ENCODE measurements at places on chromosomes 11 and 22.

GRCh38 chr11:75078233-75078632, 18.4 kb downstream of the OR2AT4 start:
- DNase-seq, result no peak

DNA sequence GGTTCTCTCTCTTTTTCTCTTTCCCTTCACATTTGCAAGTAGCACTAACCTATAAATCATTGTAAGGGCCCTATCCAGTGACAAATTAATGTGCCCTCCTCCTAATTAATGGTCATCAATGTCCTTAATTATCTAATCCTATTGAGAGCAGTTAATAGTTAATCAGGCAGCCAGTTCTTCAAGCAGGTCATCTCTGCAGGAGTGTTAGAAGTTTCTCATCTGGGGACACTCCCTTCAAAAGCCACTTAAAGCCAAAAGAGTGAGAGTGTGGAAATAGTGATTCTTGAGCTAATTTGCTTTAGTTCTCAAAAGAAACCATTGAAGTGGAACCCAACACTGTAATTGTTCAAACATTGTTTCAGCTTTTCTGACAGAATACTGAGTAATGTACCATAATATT, 141.6 kb downstream of the ELP4 start:
- no peak for DNase-seq

DNA sequence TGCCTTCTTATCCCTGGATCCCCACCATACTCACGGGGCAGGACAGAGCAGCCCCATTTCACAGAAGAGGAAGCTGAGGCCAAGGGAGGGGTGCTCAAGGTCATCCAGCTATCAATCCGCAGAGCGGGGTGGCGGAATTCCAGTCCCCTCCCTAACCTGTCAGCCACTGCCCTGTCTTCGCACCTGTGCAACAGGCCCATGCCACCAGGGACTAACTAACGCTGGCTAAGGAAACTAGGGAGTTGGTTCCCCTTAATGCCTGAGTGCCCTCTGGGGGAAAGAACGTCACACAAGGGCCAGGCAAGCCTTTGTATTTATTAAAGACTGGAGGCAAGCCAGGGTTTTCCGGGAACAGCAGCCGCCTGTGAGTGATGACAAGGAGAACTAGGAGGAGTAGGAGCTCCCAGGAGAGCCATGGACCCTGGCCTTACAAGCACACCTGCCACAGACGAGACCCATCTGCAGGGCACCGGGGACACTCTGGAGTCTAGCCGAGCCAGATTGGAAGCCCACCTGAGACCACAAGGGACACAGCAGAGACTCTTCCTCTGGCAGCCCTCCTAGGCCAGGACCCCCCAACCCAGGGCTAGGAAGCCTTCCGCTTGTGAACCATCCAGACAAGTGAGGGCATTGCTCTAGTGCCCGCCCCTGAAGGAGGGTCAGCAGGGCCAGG, 64.4 kb downstream of the MYH9 start:
- DNase-seq, result no peak

DNA sequence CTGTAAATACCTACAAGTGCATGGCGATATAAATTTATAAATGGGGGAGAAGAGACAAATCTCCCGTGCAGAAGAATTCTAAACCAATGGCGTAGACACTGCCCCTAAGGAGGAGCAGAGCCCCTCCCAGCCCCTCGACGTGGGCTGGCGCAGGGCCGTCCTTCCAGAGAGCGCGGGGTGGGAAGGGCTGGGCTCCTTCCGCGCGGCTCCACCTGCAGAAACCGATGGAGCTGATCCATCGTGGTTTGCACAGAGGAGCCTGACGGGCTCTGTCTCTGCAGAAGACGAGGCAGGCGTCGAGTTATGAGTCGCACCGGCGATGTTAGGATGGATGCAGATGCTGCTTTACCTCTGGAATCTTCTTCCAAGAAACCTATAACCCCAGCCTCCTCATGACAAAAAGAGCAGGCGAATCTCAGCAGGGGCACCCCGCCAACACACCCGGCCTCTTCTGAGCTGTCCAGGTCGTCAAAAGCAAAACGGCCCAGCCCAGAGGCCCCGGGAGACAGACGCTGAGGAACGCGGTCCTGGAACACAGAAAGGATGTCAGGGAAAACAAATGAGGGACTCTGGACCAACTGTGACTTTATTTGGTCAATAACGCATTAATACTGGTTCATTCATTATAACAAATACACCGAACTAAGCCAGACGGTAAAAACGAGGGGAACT, 11.0 kb upstream of the B4GALNT4 start:
- DNase-seq, result no peak

GRCh38 chr22:39498368-39498767, 3.7 kb upstream of the MIEF1 start:
- DNase-seq, result no peak

GRCh38 chr11:130383344-130384211, 44.8 kb downstream of the ADAMTS8 start:
- no peak for DNase-seq

DNA sequence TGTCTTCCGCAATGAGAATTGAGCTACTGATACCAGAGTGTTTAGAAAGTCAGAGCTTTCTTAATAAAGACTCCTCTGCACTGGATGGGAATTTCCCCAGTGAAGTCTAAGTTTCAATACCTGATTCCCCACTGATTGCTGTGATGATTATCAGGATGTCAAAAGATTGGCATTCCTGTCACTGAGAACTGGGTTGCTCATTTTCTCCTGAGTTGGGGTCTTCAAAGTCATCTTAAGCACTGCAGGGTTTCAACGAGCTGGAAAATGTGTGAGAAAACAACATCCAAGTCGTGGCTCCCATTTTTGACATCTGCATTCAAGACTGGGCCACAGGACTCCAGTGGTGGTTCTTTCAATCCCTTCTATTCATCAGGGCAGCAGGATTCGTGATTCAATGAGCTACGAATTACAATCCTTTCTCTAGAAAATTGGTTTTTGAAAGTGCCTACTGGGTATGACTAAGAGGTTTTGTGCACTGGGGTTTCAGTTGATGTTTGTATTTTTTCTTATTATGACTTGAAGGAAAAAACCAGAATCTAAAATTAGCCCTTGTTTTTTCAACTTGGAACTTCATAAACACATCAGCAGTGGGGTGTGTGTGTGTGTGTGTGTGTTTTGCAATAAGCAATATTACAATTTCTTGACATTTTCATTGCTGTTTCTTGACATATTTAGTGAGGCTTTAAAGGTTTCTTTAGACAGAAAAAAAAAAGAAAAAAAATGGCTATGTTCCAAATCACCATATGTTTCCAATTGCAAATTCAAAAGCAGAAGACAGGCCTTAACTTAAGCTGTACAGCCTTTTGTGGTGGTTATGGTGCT, 233.0 kb downstream of the FAM76B start:
- no peak for DNase-seq

DNA sequence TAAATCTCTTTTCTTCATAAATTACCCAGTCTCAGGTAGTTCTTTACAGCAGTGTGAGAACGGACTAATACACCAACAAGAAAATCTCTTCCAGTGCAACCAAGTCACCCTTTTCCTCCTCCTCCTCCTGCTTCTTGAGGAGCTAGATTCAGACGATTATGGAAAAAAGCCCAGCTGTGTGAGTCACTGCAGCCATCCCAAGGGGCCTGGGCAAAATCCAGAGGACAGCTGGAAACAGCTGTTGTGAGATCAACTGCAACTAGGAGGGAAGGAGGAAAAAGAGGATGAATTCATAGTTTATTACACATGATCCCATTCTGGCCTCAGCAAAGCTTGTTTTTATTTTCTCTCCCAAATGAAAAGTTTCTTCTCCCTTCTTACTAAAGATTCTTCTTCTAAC, 32.9 kb downstream of the RBFOX2 start:
- peak; percentile 20 for DNase-seq

DNA sequence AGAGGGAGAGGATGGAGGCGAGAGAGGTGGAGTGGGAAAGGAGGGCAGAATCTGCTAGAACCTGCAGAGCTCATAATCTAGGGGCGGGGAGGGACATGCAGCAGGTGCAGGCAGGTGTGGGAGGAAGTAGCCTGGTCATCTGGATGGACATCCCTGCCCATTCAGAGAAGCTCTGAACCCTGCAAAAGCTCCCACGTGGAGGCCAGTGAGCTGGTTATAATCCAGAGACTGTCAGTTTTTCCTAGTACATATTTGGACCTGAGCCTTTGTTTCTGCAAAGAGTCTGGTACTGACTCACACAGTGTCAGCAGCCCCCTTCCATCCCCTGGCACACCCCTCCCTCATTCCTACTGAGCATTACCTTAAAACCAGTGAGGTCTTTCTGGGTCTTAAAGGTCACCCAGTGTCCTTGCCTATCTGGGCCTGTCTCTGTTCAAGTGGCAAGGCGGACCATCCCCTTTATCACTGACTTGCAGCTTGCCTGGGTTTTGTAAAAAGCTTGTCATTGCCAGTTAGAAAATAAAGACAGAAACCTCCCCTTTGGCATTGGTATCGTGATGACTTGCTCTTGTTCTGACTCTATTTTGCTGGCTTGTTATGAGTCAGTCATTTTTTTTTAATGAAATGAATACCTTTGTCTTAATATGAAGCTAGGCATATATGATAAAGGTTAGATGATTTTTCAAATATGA, 26.1 kb downstream of the PTPRJ start:
- DNase-seq, result no peak

GRCh38 chr22:23085785-23086184, 15.5 kb downstream of the GNAZ start:
- no peak for DNase-seq

GRCh38 chr11:75356613-75357012, 5.2 kb upstream of the ARRB1 start:
- DNase-seq, result no peak

GRCh38 chr11:75677909-75678308, 9.1 kb upstream of the MAP6 start:
- no peak for DNase-seq

- DNase-seq, result no peak
Measured at GRCh38 chr11:124954590-124954955, 571 bp downstream of the CCDC15 start.

DNA sequence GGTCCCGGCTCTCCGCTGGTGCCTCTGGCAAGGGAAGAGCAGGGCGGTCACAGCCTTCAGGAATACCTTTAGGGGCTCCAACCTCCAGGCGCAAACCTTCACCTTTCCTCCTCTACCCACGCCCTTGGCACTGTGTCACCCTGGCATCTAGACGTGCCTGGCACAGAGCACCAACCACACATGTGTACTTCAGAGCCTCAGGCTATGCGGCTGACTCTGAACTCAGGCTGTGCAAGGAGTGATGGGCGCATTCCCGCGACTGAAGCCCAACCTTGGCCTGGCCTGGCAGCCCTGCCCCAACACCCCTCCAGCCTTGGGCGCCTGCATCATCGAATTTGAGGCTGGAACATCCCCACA, 11.4 kb downstream of the SCARF2 start:
- no peak for DNase-seq

GRCh38 chr11:115739878-115740277, 235.7 kb upstream of the CADM1 start:
- DNase-seq, result no peak

- no peak for DNase-seq
Measured at GRCh38 chr22:28737701-28738100, 3.9 kb downstream of the CHEK2 start.

GRCh38 chr11:9861860-9862725, 198.2 kb downstream of the SWAP70 start:
- no peak for DNase-seq

DNA sequence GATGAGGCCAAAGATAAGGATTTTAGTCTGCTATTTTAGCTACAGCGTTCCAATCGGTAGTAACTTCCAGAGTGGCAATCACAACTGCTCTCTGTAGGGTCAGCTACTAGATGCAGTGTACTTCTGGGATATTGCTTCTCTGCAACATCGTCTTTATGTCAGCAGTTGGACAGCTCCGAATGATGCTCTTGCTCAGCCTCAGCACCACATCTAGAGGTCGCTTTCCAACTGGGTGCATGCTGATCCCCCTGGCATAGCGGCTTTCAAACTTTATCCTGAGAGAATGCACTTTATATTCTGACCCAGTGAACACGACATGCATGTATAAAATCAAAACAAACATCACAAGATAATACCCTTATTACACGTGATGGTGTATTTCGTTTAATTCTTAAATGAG, 219.6 kb downstream of the C11orf87 start:
- DNase-seq, result no peak

GRCh38 chr22:18059094-18059417, 18.7 kb upstream of the PEX26 start:
- no peak for DNase-seq

- no peak for DNase-seq
Measured at GRCh38 chr11:128261011-128261421, 326.3 kb downstream of the ETS1 start.

DNA sequence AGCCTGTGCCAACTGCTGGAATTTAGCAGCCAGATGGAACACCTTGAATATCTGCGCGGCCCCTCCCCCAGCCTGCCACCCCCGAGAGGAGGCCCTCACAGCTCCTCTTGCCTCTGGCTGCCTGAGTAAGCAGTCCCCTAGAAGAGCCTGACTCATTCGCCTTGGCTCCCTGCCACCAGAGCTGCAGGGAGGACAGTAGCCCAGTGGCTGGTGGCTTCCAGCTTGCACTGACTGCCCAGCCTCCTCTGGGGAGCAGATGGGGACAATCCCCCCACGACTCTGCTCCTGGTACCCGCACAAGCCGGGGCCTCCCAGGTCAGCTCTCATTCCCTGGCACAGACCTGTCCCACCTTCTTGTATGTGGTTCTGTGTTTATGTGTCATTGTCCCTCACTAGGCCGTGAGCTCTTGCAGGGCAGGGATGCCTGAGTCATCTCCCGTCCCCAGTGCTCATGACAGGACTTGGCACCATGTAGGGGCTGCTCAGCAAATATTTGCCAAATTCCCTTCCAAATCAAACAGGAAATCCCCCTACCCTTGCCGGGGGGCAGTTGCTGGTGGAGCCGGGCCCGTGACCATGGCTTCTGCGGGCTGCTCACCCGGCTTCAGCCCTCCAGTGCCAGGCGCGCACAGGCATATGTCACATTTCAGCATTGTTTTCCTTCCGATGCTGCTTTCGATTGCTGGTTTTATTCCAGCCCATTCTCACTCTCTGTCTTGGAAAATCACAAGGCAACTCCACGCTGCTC, 43.6 kb downstream of the CACNG2 start:
- DNase-seq, result peak; percentile 30

DNA sequence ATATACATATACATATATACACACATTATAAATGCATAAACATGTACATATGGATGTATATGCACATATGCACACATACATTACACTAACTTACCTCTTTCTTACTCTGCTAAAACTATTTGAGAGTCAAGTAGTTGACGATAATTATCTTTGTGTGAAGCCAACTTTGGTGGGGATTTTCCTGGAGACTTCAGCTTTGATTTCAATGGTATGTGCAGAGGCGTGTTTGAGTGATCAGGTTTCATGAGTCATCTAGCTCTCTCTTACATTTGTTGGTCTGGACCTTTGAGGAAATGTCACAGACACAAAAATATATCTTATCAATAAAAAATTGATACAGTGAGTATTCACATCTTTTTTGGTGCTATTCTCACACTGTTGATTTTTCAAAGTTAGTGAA, 769.1 kb upstream of the LUZP2 start:
- DNase-seq, result no peak

DNA sequence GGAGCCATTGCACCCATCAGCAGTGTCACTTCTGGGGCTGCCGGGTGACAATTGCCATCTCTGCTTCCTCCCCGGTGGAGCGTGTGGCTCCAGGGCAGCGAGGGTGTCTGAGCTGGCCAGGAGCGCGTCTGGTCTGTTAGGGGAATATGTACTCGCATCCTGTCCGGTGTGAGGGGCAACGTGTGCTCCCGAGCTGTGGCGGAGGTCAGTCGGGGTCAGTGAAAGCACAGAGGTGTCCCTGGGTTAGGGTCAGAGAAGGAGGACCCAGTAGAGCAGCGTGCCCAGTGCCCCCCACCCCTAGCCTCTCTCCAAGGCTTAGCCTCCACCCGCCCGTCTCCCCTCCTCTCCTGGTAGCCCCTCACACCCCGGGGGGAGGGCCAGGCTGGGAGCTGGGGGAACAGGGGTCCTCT, 1.5 kb downstream of the CLCF1 start:
- no peak for DNase-seq
